Endothelial cell of umbilical vein (primary cell): ENCODE measurements at places on chromosomes 12 and 14. TPM values are rescaled to one million over a fixed set of nuclear protein-coding genes. Genes with fewer than 3 reads are reported as not detected.

DNA sequence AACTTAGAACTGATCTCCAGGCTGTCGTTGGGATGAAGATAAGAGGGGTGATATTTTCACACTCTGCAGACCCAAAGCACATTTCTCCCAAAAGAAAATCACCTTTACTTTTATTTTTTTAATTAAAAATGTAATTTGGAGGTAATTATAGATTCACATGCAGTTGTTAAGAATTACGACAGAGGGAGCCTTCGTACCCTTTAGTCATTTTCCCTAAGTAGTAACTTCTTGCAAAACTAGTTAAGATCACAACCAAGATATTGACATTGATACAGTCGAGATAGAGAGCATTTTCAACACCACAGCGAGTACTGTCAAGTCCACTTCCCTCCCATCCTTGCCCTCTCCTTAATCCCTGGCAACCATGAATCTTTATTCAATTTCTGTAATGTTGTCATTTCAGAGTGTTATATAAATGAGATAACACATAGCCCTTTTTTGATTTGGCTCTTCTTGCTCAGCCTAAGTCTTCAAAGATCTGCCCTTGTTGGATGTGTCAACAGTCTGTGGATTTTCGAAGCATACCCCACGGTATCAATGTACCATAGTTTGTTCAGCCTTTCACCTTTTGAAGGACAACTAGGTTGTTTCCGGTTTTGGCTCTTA, 39.6 kb downstream of the DNAH10 start:
- no peaks in the 10 kb centered on the region for H3K36me3 ChIP-seq
- no peaks in the 10 kb centered on the region for H3K4me1 ChIP-seq
- DNase-seq, result peak; percentile 7
- no peak overlapping the region for H3K4me3 ChIP-seq
- no peaks in the 10 kb centered on the region for H3K27me3 ChIP-seq

- no peak overlapping the region for H3K4me3 ChIP-seq
- H3K27ac ChIP-seq, result no peak overlapping the region
- H3K27me3 ChIP-seq, result no peaks in the 10 kb centered on the region
- no peak for DNase-seq
These were observed 138.6 kb upstream of the TRHDE start for GRCh38 chr12:72133497-72134055.

GRCh38 chr14:104795781-104796686, 486 bp upstream of the AKT1 start:
- peaks cover 9% of the 10 kb centered on the region for H3K36me3 ChIP-seq
- H3K27me3 ChIP-seq, result no peaks in the 10 kb centered on the region
- H3K4me1 ChIP-seq, result peaks cover 10% of the 10 kb centered on the region
- DNase-seq, result no peak
- no peak overlapping the region for H3K27ac ChIP-seq

- H3K27me3 ChIP-seq, result no peaks in the 10 kb centered on the region
- peaks cover 3% of the 10 kb centered on the region for H3K4me1 ChIP-seq
- no peaks in the 10 kb centered on the region for H3K36me3 ChIP-seq
- peak; percentile 49 for DNase-seq
- H3K4me3 ChIP-seq, result no peak overlapping the region
These were observed 49.5 kb upstream of the METAP2 start for GRCh38 chr12:95424271-95424994.

Gene HOXC11
- not detected in 2 replicates for polyA plus RNA-seq
